ENCODE measurements at places on chromosomes 5 and 9.

- no peak for DNase-seq
Observed at GRCh38 chr9:14212077-14212476, 101.9 kb downstream of the NFIB start.

- DNase-seq = no peak
Observed at GRCh38 chr9:119282476-119283077, 86.7 kb downstream of the BRINP1 start.

GRCh38 chr5:8907168-8907868, 638.6 kb downstream of the SEMA5A start:
- no peak for DNase-seq

DNA sequence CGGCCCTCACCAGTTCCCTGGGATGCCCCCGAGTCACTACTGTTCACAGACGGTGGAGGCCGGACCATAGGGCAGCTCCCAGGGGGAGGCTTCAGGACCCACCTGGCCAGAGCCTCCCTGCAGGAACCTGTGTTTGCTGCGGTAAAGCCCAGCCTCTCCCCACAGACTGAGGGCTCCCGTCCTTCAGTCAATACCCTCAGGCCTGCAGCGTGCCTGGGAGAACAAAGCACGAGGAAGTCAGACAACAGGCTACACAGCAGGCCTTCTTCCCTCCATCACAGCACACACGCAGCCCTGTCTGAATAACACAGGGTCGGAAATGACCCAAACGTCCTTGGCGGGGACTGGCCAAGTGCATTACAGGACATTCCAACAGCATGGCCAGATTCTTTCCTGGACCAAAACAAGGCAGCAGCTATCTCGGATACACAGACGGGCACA, 34.4 kb downstream of the COL23A1 start:
- DNase-seq = no peak

GRCh38 chr9:114163517-114163951, 8.2 kb downstream of the COL27A1 start:
- DNase-seq = no peak

DNA sequence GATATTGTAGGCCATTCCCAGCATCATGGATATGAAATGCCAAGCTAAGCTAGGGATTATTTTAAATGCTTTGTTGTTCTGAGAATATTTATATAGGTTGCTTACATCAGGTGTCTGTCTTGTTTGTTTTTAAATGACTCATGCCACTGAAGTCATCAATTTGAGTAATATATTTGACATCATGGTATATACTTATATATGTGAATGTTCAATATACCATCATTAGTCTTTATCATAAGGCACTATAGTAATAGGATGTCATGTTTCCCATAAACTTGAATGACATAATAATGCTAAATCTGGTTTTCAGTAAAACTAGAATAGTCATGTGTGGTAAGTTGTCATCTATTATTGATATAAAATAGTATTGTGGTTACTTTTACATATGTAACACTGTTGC, 13.1 kb downstream of the C9orf85 start:
- no peak for DNase-seq

- no peak for DNase-seq
Observed at GRCh38 chr5:4258170-4258569, 662.5 kb downstream of the IRX1 start.

DNA sequence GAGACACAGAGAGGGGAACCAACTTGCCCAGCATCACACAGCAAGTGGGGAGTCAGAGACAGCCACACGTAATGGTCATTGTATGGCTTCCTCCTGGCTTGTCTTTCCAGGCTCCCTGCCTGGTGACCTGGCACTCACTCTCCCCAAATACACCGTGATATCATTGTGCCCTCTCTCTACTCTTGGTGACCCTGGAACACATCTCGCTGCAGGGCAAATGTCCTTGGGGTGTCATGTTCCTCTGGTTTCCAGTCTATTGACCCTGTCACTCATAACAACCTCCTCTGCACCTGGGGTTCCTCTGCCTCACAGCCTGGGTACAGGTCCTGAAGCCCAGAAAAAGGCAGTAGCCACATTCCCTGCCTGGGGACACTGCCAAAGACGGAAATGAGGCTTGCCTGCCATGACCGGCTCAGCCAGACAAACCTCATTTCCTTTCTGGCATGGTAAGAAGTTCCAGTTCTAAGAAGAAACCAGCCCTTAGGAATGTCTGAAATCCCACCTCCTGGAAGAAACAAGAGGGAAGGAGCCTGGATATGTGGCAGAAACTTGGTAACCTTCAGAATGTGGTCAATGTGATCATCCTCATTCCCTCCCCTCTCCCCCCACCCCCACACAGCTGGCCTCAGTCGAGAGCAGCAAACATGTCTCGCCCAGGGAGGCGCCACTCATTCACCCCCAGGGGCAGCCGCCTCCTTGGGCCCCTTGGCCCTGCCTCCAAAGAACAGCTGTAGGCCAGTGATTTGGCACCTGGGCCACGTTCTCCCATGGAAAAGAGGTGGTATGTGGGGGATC, 30.6 kb upstream of the SMU1 start:
- DNase-seq = no peak

DNA sequence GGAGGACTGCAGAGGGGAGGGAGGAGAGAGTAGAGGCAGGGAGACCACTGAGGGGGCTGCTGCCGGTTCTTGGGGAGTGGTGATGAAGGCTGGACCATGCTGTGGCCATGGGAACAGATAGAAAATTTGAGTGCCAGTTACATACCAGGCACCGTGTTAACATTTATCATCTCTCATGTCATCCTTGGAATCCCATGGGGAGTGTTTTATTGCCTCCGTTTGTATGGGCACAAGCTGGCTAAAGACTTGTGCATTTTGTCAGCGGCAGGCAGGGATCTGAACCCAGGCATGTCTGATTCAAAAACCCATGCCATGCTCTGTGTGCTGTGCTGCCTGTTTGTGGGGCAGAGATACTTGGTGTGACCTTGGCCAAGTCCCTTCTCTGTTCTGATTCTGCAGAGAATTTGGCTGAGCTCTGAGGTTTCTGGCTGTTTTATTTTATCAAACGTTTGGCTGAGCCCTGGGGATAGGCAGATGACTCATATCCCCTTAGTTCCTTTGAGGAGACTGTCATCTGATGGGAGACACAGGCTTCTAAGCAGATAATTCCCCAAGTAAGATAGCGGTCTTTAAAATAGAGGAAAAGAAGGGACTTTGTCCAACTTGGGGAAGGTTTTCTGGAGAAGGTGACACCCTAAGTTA, 22.2 kb downstream of the COL27A1 start:
- no peak for DNase-seq

- no peak for DNase-seq
Observed at GRCh38 chr9:20914556-20914955, 116.9 kb downstream of the HACD4 start.

GRCh38 chr9:132234535-132234934, 72.7 kb downstream of the NTNG2 start:
- DNase-seq = no peak

- no peak for DNase-seq
Observed at GRCh38 chr5:178674334-178674733, 47.5 kb upstream of the CLK4 start.

All from activated naive CD4-positive, alpha-beta T cell treated with anti-CD3 and anti-CD28 coated beads, Interleukin-2, amount 10 ng/mL, durations not matched to agents 7 days and 5 days (primary cell).